ENCODE measurements at places on chromosomes 6 and 20. TPM values are rescaled to one million over a fixed set of nuclear protein-coding genes. Genes with fewer than 3 reads are reported as not detected.

GLP1R gene
- 4.8 TPM for total RNA-seq

SLC17A3 gene
- total RNA-seq = not detected

TINAG gene
- total RNA-seq = 17.4 TPM

LIN28B gene
- not detected for total RNA-seq

CLVS2 gene
- total RNA-seq = not detected

MUC22 gene
- not detected for total RNA-seq

TAF11 gene
- 42.9 TPM for total RNA-seq

ANGPT4 gene
- total RNA-seq = not detected

OR2H1 gene
- total RNA-seq = not detected

HLA-DRB5 gene
- total RNA-seq = 13.7 TPM

GJA10 gene
- total RNA-seq = not detected

WFDC6 gene
- total RNA-seq = not detected

LCA5 gene
- total RNA-seq = 18.3 TPM

PPIL6 gene
- total RNA-seq = 2.5 TPM

CCN6 gene
- not detected for total RNA-seq

BHLHE23 gene
- not detected for total RNA-seq

NRM gene
- total RNA-seq = 30.2 TPM

SLC22A7 gene
- total RNA-seq = not detected

HDGFL1 gene
- not detected for total RNA-seq

ZNF391 gene
- 3.7 TPM for total RNA-seq

LY6G6D gene
- not detected for total RNA-seq

VGLL2 gene
- not detected for total RNA-seq

TTLL9 gene
- not detected for total RNA-seq

RBPJL gene
- total RNA-seq = not detected

GINS1 gene
- 10.3 TPM for total RNA-seq

ISM1 gene
- total RNA-seq = not detected

HLA-DQB2 gene
- total RNA-seq = 0.39 TPM

GRIK2 gene
- 3.3 TPM for total RNA-seq

IL17F gene
- total RNA-seq = not detected

LAMA2 gene
- 0.80 TPM for total RNA-seq

GSTA3 gene
- not detected for total RNA-seq

SEL1L2 gene
- not detected for total RNA-seq

MAS1 gene
- not detected for total RNA-seq

PPP1R16B gene
- not detected for total RNA-seq

BFSP1 gene
- total RNA-seq = 0.81 TPM
